ENCODE measurements at places on chromosomes 1 and 21.
A peak's percentile ranks its signal among the peaks of the same experiment; 100 is the strongest.

DNA sequence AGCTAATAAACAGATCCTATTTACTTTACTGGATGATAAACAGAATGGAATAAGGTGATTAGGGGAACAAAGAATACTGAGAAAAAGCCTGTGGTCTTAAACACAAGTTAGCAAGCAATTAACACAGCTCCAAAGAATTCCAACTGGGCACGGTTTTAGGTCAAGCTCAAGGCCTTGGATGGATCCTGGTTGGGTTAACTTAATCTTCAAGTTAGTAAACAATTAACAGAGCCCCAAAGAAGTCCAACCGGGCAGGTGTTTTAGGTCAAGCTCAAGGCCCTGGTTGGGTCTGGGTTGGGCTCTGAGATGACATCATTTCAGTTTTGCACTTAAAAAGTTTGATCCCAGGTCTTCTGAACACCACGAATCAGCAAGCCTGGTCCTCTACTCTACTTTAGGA is 1086.3 kb upstream of the TMPRSS15 start:
- DNase-seq, result no peak

- no peak for DNase-seq
These were observed 132.2 kb downstream of the ADSS2 start for GRCh38 chr1:244319283-244320132.

- no peak for DNase-seq
These were observed 79.7 kb downstream of the TBX19 start for GRCh38 chr1:168360151-168361021.

GRCh38 chr1:224368409-224368808 is 11.7 kb downstream of the CNIH4 start:
- DNase-seq, result no peak

DNA sequence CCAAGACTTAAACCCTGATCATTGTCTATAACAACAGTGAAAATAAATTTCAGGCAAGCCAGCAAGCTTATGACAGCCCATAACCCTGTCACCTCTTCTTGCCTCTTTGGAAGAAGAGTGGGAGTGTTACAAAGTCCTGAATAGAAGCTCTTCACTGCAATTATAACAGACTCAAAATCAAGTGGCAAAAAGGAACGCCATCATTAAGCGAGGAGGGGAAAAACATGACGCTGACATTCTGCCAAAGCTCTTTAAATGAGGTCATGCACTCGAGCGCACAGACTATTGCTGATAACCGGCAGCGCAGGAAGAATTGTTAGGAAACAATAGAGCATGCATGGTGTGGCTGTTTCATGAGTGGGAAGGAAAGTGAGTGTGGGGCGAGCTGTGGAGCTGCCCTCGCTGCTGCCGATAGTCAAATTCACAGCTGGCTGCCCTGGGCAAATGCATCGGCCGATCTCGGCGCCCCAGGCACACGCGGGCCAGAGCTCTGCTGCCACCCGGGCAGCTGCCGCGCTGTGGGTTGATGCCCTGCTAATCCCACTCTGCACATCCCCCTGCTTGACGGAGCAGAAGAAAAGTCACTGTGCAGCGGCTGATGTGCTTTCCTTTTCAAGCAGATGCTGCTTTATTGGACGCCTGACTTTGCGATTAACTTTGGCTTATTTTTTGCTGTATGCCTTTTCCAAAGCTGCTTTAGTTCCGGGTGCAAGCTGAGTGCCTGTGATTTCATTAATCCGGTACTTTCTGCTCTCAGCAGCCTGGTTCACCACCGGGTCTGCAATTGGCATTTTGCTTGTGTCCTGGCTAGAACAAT is 102.4 kb upstream of the ST6GALNAC5 start:
- no peak for DNase-seq

DNA sequence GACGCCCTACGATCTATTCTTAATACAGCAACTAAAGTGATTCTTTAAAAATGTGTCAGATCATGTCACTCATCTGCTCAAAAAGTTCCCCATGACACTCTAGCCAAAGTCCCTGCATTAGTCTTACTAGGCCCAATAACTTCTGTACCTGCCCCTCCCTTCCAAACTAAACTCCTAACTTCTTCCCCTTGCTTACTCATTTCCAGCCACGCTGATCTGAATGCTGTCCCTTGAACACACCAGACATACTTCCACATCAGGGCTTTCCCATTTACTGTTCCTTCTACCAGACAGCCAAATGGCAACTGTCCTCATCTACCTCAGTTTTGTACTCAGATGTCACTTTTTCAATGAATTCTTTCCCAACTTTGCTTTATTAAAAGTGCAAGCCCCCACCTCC is 1.2 kb downstream of the PPT1 start:
- DNase-seq, result no peak

GRCh38 chr1:109282497-109282951 is 421 bp downstream of the PSRC1 start:
- no peak for DNase-seq

GRCh38 chr1:23581219-23581618 is 21.9 kb upstream of the ID3 start:
- no peak for DNase-seq

DNA sequence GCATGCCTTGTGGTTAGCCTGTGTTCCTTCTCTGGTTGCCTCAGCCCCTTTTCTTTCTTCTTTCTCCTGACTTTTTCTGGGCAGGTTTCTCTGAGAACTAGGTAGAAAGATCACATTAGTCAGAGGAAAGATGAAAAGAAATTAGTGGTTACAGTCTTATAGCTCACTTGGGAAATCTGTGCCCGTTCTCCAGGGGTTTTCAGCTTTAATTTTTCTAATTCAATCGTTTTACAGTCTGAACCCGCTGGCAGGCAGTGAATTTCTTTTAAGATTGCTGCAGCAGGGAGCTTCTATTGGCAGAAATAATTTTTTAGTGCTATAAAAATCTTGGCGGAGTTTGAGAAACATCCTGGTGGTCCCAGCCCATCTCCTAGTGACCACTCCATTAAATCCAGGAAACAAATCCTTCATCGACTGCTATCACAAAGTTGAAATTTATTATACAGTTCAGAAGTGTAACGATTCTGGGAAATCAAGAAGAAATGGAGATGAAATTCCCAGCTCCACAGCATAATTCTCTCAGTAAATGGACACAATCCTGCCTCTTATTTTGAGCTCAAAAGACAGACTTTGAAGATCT is 113.1 kb downstream of the PCP4 start:
- no peak for DNase-seq

DNA sequence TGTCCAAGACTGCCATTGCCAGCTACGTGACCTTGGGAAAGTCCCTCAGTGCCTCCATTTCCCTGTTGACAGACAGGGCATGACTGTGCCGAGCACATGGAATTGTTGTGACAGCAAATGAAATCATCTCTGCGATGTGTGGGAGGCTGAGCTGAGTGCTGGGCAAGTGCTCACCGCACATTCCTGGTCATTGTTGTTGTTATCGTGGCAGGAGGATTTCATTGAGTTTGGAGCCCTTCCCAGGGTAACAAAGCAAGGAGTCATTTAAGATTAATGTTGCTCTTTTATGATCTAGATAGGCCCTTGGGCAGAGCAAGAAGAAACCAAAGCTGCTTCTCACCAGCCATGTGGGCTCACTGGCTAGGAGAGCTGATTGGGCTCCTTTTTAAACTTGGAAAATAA is 39.6 kb upstream of the ITPKB start:
- DNase-seq, result no peak

- DNase-seq, result no peak
These were observed 10.2 kb downstream of the SMPDL3B start for GRCh38 chr1:27945020-27945419.

DNA sequence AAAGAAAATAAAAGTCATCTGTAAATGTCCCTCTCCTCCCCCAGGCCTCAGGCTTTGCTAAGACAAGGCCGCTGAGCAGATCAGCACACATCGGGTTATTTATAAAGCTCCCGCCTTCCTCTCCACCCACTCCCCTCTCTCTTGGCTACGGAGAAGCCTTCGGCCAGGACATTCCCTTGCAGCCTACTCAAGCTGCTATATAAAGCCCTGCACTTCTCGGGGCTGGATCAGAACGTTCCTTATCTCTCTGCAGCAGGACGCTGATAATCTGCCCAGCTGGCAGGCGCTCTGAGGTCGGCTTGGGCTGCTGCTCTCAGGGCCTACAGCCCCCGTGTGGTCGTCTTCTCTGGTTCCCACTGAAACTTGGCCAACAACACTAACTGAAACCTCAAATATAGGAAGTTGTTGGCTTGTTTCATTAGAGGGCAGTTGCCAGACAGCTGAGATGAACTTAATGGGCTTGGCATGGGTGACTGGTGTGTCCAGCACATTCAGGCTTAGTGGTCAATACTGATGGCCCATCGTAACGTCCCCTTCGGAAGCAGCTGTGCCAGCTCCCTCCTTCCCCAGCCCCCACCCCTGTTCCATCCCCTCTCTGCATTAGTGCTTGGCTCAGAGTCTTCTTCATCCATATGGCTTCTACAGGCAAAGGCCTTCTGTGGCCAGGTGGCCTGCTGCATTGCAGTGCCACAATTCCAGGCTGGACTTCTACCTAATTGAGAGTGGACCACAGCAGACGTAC is 64.6 kb downstream of the IER5 start:
- peak; percentile 96 for DNase-seq

GRCh38 chr1:24551960-24552571 is 3.8 kb upstream of the NCMAP start:
- DNase-seq, result no peak

GRCh38 chr1:39959651-39960333 is 4.8 kb downstream of the MFSD2A start:
- DNase-seq, result no peak

DNA sequence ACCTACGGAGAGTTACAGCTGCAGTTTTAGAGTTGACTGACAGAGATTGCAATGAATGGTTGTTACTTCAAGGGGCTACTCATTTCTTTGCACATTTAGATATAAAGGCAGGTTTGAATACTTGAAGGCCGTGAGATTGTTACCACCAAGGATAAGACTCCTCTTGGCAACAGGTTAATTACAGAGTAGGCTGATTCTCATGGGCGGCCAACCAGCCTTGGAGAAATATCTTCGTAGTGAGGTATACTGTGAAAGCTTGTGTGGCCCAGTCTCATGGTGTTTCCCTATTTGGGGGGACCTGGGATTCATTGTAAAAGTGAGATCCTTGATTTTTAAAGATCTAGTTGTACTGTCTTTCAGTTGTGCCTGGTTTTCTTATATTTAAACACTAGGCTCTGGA is 103.2 kb upstream of the OLFM3 start:
- DNase-seq, result no peak

- DNase-seq, result no peak
These were observed 2.9 kb downstream of the KCNJ10 start for GRCh38 chr1:160066829-160067745.

GRCh38 chr1:241964550-241965282 is 7.1 kb downstream of the BECN2 start:
- no peak for DNase-seq

DNA sequence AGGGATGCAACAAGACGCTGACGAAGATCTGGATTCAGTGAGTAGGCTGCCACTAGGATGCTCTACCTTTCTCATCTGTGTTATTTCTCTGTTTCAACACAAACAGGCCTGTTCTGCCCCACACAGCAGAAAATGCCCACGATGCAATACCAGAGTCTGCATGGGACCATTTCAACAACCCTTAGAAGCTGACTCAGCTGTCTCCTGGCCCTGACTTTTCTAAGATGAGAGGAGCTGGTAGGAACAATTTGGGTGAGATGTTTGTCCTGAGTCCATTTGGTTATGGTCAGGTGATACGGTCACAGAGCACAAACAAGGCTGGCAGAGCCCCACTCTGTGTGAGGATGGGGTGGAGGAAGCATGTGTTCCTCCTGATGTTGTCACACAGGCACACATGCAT is 11.5 kb upstream of the SLC2A1 start:
- peak; percentile 25 for DNase-seq

- DNase-seq, result peak; percentile 33
These were observed 15.6 kb upstream of the PIGM start for GRCh38 chr1:160047111-160047991.

DNA sequence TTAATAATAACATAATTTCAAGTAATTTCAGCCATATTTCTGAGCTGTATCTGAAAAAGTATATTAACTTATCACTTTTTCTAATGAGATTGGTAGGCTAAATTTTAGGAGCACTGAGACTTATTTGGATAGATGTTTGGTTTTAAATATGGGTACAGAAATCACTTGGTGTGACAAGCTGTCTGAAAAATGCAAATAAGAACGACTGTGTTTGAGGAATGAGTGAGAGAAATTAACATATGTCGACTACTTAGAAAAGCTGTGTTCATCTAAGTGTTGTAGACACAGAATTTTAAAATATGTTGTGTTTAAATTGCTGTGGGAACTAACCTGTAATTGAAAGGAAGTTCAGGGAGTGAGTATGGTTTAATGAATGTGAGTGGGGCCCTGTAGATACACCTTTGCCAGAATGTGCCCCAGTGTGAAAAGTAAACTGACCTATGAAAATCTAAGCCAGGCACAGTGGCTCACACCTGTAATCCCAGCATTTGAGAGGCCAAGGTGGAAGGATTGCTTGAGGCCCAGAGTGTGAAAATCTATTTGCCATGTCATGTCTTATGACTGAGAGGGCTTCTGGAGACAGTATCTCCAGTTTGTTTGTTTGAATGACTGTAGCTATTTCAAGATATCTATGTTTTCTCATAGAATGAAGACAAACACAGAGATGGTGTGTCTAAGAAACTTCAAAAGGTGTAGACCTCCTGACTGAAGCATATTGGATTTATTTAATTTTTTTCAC is 53.8 kb upstream of the LRRC8C start:
- DNase-seq, result no peak

Data from MM.1S (cell line).